ENCODE measurements at places on chromosomes 3 and 15.

- no peak for DNase-seq
These were observed 16.9 kb upstream of the PSMD6 start for GRCh38 chr3:64039981-64040733.

GRCh38 chr3:121126033-121126706 is 218.2 kb downstream of the STXBP5L start:
- DNase-seq, result no peak

- DNase-seq, result no peak
These were observed 808.0 kb upstream of the NR2F2 start for GRCh38 chr15:95522533-95522932.

DNA sequence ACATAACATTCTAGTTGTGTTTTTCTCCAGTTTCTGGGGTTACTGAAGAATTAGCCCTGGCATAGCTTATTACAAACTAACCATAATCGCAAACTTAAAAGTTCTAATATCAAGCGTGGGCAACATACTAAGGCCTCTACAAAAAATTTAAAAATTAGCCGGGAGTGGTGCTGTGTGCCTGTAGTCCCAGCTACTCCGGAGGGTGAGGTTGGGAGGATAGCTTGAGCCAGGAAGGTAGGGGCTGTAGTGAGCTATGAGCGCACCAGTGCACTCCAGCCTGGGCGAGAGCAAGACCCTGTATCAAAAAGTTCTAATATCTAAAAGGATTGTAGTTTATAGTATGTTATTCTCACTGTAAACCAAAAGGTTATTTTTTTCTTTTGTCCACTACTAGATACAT is 1.1 kb downstream of the OIP5 start:
- no peak for DNase-seq

GRCh38 chr3:120274739-120275167 is 10.3 kb downstream of the GPR156 start:
- no peak for DNase-seq

GRCh38 chr3:190041333-190042041 is 79.2 kb downstream of the P3H2 start:
- no peak for DNase-seq

DNA sequence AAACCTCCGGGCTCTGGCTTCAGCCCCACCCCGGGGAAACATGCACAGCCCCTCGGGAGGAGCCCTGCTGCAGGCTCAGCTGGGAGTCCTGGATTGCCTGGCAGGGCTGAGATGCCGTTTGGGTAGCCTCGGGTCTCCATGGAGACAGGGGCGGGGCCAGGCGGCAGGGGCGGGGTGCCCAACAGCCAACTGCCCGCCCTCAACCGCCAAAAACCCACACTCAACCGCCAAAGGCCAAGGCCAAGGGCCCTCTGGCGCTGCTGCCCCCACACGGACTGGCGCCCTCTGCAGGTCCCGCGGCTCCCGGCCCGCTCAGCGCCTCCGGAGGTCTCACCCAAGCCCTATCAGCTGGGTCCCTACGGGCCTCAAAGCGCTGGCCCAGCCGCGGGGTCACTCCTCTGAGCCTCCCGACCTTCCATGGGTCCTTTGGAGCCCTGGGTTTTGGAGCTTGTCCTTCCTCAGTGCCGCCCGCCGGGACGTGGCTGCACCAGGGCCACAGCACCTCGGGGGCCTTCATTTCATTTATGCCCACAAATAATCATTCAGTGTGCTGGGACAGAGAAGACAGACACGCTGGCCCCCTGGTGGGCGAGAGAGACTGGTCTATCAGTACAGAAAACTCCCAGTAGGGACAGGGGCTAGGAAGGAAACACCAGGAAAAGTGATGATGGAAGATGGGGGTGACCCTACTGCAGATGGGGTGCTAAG is 33.5 kb upstream of the ACAD9 start:
- DNase-seq, result peak; percentile 86

DNA sequence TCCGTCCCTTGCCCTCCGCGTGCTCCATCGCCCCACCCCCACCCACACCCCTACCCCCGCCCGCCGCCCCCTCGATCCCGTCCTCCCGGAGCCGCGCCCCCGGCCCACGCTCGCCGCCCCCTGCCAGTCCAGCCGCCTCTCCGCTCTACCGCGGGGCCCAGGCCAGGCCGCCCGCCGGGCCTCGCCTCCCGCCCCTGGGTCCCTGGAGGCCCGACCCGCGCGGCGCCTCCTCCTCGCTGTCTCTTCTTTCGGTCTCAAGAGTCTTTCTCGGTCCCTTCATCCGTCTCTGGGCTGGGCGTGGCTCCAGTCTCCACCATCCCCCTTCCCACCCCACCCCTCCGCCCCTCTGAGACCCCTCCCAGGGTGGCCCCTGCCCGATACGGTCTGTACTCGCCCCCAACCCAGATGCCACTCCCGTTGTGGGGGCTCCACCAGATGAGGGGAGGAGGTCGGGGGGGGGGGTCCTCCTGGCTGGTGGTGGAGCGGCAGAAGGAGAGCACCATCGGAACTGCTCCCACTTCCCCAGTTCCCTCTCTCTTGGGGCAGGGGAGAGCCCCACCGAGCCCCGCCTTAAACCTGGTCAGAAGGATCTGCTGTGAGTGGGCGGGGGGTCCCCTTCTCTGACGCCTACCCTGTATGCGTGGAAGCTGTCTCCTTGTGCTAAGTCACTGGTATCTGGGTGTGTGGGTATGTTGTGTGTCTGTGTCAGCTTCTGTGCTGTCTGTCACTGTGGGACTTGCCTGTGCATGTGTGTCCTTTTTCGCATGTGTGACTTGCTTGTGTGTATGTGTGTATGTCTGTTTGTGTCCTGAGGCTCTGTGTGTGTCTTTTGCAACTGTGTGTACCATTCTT is 1.0 kb downstream of the PRKCD start:
- DNase-seq, result no peak

- no peak for DNase-seq
These were observed 31.5 kb downstream of the FEM1B start for GRCh38 chr15:68309024-68309423.

- DNase-seq, result no peak
These were observed 27.7 kb upstream of the SMAD3 start for GRCh38 chr15:67037694-67038093.

- no peak for DNase-seq
These were observed 177.8 kb downstream of the OTOL1 start for GRCh38 chr3:161674402-161674801.

DNA sequence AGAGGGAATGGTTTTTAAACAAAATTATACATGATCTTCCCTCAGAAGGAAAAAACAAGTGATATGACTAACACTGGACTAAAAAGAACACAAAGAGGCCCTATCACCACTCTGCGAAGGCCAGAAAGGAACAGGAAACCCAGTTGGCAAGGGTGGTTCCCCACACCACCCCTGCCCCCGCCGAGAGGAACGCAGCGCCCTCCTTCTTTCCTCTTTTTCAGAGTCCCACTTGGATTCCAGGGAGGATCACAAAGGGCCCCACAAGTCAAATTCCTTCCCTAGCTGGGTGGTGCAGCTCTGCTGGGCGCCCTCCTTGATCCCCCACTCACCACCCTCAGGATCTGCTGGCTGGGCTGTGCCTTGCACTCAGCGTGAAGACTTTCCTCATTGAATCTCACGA is 29.8 kb downstream of the PLA1A start:
- DNase-seq, result no peak

- DNase-seq, result no peak
These were observed 30.4 kb downstream of the SPRED1 start for GRCh38 chr15:38283010-38283409.

DNA sequence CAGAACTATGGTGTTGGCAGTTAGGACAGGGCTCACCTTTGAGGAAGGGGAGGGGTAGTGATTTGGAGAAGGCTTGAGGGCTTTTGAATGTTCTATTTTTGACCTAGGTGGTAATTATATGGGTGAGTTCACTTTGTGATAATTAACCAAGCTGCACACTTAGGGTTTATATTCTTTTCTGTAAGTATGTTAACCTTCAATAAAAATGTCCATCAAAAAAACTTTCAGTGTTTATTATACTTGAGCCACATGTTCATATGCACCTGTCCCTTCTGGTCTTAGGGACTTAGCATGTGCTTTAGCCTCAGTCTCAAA is 28.4 kb downstream of the PDE8A start:
- no peak for DNase-seq

GRCh38 chr3:70180664-70181063 is 131.8 kb downstream of the MDFIC2 start:
- no peak for DNase-seq

- no peak for DNase-seq
These were observed 34.8 kb upstream of the RAB6B start for GRCh38 chr3:133930341-133930933.

- DNase-seq, result no peak
These were observed 665.0 kb downstream of the NTRK3 start for GRCh38 chr15:87591582-87591981.

- DNase-seq, result no peak
These were observed 17.4 kb downstream of the TIMP4 start for GRCh38 chr3:12141350-12141749.

DNA sequence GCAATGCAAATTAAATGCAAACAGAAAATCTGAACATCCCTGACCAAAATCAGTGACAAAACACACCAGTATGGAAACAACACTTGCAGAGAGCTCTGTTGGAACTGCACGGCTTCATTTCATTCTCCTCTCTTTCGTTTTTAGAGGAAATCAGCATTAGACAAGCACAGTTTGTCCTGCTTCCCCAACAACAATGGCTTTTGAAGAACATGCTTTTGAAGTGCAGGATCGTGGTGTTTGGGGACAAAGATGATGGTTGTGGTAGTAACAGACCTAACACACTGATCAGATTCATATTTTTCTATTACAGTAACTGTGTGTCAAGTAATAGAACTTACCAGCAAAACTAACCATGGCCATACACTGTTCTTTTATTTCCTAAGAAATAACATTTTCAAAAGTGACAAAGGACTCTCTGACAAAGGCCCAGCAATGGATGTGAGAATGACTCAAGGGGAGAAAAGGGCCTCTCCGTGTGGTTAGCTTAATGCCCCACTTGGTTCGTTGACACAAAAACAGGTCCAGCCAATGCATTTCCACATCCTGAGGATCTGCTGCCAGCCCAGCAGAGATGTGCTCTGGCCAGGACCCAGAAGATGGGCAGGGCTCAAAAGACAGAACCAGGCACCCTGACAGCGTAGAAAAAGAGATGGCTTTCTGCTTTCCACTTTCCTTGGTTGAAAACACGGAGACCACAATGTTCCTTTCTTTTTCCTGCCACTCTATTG is 84.1 kb downstream of the CCNL1 start:
- DNase-seq, result no peak

GRCh38 chr15:67792250-67792942 is 32.9 kb upstream of the SKOR1 start:
- no peak for DNase-seq

GRCh38 chr3:130276203-130276803 is 69.2 kb upstream of the COL6A5 start:
- DNase-seq, result no peak

DNA sequence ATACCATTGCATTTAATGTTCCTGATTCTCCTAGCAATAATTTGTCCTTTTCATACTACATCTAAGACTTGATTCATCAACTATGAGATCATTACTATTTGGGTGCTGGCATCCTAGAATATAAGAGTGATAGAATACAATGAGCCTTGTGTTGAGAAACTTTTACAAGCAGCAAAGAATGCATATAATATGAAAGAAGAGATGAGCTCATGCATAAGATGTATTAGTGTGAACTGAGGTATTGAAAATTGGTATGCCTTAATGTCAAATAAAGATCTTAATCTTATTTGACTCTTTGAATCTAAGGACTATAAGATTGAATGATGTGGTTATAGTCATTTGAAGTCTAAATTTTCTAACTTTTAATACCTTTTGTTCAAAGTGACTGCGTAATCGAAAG is 220.0 kb upstream of the ARHGEF26 start:
- DNase-seq, result no peak

- DNase-seq, result no peak
These were observed 51.1 kb upstream of the POLG start for GRCh38 chr15:89385596-89386331.

DNA sequence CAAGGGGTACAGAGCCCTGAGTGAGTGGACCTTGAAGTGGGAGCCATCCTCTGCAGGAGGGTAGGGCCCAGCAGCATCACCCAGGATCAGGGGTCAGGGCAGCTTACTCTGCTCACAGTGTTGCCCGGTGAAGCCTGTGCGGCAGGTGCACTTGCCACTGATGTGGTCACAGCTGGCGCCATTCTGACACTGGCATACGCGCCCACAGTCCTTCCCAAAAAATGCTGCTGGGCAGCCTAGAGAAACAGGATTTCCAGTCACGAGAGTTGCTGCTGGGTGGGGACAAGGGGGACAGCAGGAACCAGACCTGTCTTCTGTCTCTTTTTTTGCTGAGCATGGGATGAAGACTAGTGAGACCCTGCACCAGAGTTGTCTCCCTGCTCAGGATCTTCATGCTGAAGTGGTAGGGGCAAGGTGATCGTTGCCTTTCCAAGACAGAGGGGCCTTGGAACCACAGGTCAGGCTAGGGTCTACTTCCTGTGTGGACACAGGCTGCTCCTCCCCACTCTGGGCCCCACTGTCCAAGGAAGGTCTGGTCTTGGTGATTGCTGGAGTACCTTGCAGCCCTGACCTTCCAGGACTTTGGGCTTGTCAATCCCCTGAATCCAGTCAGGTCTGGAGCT is 46.9 kb downstream of the RAB11A start:
- DNase-seq, result no peak

- no peak for DNase-seq
These were observed 31.0 kb upstream of the OR5K4 start for GRCh38 chr3:98322686-98323085.

GRCh38 chr3:37249717-37250116 is 75.3 kb upstream of the LRRFIP2 start:
- no peak for DNase-seq

DNA sequence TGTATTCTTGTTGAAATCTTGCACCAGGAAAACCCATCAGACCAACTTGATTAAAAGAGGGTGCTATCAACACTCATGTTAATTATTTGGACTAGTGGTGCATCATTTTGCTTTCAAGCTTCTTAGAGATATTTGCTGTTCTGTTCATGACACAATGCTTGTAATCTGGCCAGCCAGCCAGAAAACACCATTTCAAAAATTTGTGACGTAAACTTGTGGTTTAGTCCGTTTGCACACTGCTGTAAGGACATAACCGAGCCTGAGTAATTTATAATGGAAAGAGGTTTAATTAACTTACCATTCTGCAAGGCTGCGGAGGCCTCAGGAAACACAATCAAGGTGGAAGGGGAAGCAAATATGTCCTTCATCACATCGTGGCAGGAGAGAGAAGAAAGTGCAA is 374.3 kb upstream of the TGFBR2 start:
- DNase-seq, result no peak

GRCh38 chr3:14431452-14431916 is 29.1 kb downstream of the SLC6A6 start:
- DNase-seq, result no peak

- DNase-seq, result no peak
These were observed 28.4 kb downstream of the ZNF860 start for GRCh38 chr3:32009957-32010356.

Data from suprapubic skin (tissue), 4 donors.